Left renal cortex interstitium (tissue), 4 donors: ENCODE measurements at places on chromosomes 2 and 18. TPM values are rescaled to one million over a fixed set of nuclear protein-coding genes. Genes with fewer than 3 reads are reported as not detected.

- DNase-seq: no peak
Observed at GRCh38 chr2:7161501-7161900, 244.3 kb downstream of the RNF144A start.

DNA sequence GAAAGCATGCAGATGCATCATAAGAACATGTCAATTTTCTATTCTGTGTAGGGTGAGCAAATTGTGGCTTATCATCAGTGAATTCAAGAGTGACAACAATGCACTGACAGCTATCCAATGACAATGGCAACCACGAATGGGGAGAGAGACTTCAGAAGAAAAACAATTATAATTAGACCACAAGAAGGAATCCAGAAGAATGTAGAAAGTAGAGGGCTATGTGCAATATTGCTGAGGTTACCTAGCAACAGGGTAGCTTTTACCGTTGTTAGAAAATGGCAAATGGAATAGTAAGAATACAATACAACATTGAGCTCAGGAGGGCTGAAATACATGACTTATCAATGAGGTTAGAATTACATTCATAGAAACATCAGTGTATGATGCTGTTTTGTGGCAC lies 71.1 kb upstream of the SESTD1 start:
- DNase-seq: no peak

DNA sequence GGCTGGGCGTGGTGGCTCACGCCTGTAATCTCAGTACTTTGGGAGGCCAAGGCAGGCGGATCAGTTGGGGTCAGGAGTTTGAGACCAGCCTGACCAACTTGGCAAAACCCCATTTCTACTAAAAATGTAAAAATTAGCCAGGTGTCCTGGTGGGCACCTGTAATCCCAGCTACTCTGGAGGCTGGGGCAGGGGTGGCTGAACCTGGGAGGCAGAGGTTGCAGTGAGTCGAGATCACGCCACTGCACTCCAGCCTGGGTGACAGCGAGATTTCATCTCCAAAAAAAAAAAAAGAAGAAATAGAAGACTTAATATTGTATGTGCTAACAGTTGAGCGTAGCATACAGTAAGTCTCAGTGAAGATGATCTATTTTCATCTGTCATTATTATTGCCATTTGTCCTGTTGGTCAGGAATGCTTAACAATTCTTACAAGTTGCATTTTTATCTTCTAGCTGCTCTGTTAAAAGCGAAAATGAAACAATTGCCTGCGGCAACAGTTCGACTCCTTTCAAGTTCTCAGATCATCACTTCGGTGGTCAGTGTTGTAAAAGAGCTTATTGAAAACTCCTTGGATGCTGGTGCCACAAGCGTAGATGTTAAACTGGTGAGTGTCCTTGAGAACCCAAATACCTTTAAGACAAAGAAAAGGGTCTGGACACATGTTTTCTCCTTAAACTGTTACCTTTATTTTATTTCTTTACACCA lies 7.2 kb downstream of the PMS1 start:
- DNase-seq: no peak

- no peak for DNase-seq
Observed at GRCh38 chr18:78069784-78070664, 820.4 kb downstream of the GALR1 start.

DNA sequence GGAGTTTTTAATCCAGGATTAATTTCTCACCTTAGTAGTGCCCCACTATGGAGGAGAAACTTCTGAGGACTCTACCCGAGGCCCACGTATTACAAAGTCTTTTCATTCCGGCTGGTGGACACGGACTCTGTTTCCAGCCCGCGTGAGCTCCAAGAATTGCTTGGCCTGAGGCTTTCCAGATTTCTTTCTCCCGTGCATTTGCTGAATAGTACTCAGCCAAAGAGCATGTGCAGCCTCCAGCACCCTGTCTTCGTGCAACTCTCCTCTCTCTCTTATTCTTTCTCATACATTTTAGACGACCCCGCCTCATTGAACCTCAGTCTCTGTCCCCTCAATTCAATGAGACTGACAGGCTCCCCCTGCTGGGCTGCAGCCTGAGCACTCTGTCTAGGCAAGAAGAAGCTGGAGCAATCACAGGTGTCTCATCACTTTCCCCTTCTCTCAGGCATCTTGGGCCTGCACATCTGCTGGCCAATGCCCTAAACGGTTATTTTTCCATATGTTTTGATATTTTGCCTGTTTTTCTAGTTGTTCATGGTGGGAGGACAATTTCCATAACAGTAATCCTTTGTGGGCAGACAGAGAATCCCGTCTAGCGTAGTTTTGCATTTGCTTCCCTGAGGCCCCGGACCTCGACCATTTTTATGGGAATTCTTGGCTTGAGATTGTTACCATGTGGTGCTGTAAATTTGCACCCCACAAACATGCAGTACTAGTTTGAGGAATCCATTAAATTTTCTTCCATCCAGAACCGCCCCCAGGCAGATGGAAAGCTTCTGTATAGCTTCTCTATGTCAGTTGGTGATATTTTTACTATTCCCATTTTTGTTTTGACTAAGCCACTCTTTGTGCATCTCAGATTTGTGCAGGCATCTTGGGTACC lies 50.1 kb upstream of the LPIN2 start:
- no peak for DNase-seq

DNA sequence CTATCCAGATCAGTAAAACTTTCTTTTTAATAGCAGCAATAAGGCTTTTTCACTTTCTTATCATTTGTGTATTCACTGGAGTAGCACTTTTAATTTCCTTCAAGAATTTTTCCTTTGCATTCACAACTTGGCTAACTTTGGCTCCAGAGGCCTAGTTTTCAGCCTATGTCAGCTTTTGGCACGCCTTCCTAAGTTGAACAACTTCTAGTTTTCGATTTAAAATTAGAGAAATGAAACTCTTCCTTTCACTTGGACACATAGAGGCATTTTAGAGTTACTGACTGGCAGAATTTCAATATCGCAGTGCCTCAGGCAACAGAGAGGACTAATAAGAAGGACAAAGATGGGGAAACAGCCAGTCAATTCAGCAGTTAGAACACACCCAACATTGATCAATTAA lies 577.4 kb downstream of the DSC3 start:
- no peak for DNase-seq

GRCh38 chr2:152518641-152519580 lies 183.9 kb downstream of the FMNL2 start:
- DNase-seq: no peak

TMEM127 gene
- polyA plus RNA-seq: 45.6 TPM

RAPH1 gene
- 15.5 TPM for polyA plus RNA-seq

DNA sequence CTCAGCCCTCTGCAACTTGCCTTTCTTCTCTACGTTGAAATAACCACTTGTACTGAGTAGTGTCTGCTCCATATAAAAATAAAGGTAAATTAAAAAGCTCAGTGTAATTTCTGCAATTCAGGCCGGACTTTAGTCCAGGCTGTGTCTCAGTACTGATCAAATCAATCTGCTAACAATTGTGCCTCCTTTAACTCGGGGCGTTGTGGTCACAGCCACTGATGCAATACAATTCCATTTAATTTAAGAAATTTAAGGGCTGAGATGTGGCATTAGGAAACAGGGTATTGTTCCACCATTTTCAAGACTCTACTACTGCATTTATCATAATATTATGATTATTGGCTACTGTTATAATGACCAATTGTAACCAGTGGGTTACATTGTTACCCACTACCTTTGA lies 60.0 kb upstream of the NPAS2 start:
- DNase-seq: no peak

DNA sequence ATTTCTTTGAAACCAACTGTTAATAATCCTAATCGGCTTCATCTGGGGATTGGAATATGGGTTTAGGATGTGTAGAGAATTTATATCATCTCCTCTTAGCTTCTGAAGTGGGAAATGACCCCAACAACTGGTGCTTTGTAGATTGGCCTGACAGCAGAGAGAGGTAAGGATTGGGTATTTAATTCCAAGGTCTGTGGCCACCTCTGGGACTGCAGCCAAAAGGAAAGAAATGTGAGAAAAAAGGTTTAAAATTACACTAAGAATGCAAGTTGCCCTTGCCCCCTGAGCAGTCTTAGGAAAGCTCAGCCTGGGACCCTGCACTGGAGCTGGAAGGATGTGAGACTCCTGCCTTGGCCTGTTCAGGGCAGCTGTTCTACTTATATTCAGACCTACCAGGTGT lies 157.1 kb downstream of the FTCDNL1 start:
- DNase-seq: no peak

GRCh38 chr2:144989579-144990270 lies 469.8 kb upstream of the ZEB2 start:
- DNase-seq: no peak

- no peak for DNase-seq
Observed at GRCh38 chr2:33484042-33484621, 7.7 kb downstream of the RASGRP3 start.

DNA sequence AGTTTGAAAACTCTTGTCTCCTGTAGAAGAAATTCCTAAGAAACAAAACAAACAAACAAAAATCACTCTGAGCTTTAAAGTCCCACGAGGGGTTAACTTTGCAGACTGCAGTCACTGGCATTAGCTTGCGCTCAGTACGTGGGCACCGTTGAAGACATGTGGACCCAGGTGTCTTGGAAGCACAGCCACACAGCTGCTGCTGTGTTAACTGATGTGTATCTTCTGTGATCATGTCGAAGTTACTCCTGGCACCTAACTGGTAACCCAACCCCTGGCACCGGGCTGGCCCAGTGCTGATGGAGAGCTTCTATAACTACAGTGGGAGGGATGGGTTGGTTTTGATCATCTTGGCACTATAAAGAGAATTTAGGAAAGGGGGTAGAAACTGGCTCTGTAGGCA lies 51.6 kb upstream of the FHL2 start:
- no peak for DNase-seq

ADAM23 gene
- 4.9 TPM for polyA plus RNA-seq

- DNase-seq: no peak
Observed at GRCh38 chr2:112156152-112156986, 18.2 kb downstream of the FBLN7 start.

GRCh38 chr2:73984922-73985307 lies 205 bp downstream of the TET3 start:
- no peak for DNase-seq

DNA sequence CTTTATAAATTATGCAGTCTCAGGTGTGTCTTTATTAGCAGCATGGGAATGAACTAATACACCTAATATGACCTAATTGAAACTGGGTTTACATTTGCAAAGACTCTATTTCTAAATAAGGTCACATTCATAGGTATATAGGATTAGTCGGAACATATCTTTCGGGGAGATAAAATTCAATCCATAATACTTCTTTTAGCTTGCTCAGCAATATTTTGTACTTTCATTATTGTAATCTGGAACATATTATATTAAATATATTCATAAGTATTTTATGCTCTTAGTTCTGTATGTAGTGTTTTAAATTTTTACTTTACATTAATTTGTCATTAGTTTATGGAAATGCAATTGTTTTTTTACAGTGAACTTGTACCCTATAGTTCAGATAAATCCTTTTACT lies 927.7 kb downstream of the CCDC85A start:
- no peak for DNase-seq

- no peak for DNase-seq
Observed at GRCh38 chr18:12324991-12325725, 17.1 kb downstream of the TUBB6 start.

FAHD2A gene
- polyA plus RNA-seq: 46.9 TPM

DNA sequence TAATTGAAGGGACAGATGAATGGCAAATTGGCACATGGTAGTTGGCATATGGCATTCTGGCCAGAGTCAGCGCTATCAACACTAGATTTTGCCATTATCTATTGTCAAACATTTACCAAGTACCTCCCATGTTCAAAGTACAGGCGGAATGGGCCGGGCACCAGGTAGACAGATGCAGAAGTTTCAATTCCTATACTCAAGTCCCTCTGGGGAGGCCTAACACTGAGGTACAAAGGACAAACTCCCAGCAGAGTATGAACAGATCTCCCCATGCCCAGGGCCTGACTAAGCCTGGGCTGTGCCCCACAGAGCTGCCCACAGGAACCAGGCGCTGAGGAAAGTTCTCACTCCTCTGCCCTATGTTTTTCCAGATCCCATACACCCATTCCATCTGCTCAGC lies 257.5 kb upstream of the KLHL29 start:
- no peak for DNase-seq

- no peak for DNase-seq
Observed at GRCh38 chr2:17539611-17540092, 844 bp upstream of the VSNL1 start.

CIB4 gene
- 0.41 TPM for polyA plus RNA-seq

GRCh38 chr2:39487398-39488250 lies 50.5 kb upstream of the MAP4K3 start:
- DNase-seq: no peak

DNA sequence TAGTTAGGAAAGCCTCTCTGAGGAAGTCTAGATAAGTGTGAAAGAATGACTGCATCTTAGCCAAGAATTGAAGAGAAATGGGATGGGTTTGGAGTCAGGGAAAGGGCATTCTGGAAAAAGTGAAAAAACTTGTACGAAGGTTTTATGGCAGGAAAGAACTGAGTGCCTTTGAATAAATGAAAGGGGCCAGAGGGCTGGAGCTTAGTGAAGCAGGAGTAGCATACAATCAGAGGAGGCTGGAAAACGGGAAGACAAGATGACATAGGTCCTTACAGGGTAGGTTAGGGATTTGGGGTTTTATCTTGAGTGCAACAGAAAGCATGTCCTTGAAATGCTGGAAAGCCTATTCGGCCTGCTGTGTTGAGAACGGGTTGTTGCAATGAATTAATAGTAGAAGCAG lies 152.6 kb upstream of the RND3 start:
- DNase-seq: no peak

GRCh38 chr2:106117347-106117746 lies 76.8 kb downstream of the UXS1 start:
- DNase-seq: no peak

GRCh38 chr2:24082787-24083566 lies 1.7 kb downstream of the TP53I3 start:
- no peak for DNase-seq

- no peak for DNase-seq
Observed at GRCh38 chr2:32553829-32554432, 73.9 kb upstream of the TTC27 start.

- DNase-seq: no peak
Observed at GRCh38 chr2:58313926-58314325, 72.8 kb upstream of the FANCL start.

CCDC93 gene
- 34.0 TPM for polyA plus RNA-seq

GRCh38 chr2:28423856-28424605 lies 31.4 kb downstream of the FOSL2 start:
- DNase-seq: no peak

DNA sequence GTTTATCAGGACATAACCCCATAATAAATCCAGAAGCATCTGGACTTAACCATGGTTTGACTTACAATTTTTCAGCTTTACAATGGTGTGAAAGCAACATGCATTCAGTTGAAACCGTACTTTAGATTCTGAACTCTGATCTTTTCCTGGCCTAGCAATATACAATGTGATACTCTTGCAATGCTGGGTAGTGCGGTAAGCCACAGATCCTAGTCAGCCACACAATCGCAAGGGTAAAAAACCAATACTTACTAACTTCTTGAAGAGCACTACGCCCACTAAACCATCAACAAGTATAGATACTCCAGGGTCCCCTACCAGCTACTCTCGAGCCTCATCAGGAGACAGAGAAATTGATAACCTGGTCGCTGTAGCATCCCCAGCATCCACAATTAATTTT lies 71.0 kb upstream of the CCDC150 start:
- no peak for DNase-seq

RTP5 gene
- polyA plus RNA-seq: not detected

GRCh38 chr2:1808981-1809422 lies 64.7 kb upstream of the PXDN start:
- no peak for DNase-seq

TUBA4B gene
- 0.94 TPM for polyA plus RNA-seq

GRCh38 chr2:22880161-22880560 lies 504.8 kb upstream of the KLHL29 start:
- DNase-seq: no peak

GRCh38 chr18:34548120-34548972 lies 161.8 kb upstream of the DTNA start:
- no peak for DNase-seq

- DNase-seq: no peak
Observed at GRCh38 chr18:79405019-79405780, 9.5 kb downstream of the NFATC1 start.
